Activated B cell treated with CpG ODN at 0.5 μM for 24 hours (primary cell): ENCODE measurements at places on chromosomes 4 and X. TPM values are rescaled to one million over a fixed set of nuclear protein-coding genes. Genes with fewer than 3 reads are reported as not detected.

The TRIML2 gene
- not detected in 2 replicates for total RNA-seq

The UCP1 gene
- total RNA-seq, result not detected in 2 replicates

The SRP72 gene
- total RNA-seq, result 139 TPM in 2 replicates

The TCEAL7 gene
- total RNA-seq, result not detected in 2 replicates

The CLNK gene
- total RNA-seq, result 0.37 and 0.58 TPM in 2 replicates

The RHOXF2 gene
- total RNA-seq, result not detected in 2 replicates
